Neural progenitor cell (in vitro differentiated cells): ENCODE measurements at places on chromosomes 13 and 19.

DNA sequence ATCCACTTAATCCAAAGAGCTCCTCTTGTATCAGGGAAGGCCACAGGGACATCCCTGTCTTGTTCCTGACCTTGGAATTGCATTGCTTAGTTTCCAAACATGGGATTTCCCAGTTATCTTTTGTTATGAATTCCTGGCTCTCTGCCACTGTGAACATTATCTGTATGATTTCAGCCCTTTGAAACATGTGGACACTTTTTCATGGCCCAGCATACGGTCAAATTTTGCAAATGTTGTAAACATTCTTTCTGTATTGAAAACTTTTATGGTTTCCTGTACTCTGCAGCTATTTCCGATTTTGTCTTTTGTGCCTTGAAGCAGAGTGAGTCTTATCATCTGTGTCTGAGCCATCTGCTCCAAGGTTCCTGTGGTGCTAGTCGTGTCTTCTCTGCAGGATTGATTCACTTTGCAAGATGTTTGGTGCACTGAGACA, 4.5 kb upstream of the CFAP97D2 start:
- no peak for DNase-seq
- H3K4me1 ChIP-seq = peaks cover 5% of the 10 kb centered on the region
- no peak overlapping the region for H3K27ac ChIP-seq
- no peaks in the 10 kb centered on the region for H3K36me3 ChIP-seq
- H3K27me3 ChIP-seq = no peaks in the 10 kb centered on the region
- H3K4me3 ChIP-seq = no peak overlapping the region

GRCh38 chr13:51644654-51645053, 60.4 kb downstream of the WDFY2 start:
- no peaks in the 10 kb centered on the region for H3K27me3 ChIP-seq
- no peak overlapping the region for H3K4me3 ChIP-seq
- H3K4me1 ChIP-seq = peaks cover 35% of the 10 kb centered on the region
- DNase-seq = no peak
- no peak overlapping the region for H3K27ac ChIP-seq
- H3K36me3 ChIP-seq = no peaks in the 10 kb centered on the region

DNA sequence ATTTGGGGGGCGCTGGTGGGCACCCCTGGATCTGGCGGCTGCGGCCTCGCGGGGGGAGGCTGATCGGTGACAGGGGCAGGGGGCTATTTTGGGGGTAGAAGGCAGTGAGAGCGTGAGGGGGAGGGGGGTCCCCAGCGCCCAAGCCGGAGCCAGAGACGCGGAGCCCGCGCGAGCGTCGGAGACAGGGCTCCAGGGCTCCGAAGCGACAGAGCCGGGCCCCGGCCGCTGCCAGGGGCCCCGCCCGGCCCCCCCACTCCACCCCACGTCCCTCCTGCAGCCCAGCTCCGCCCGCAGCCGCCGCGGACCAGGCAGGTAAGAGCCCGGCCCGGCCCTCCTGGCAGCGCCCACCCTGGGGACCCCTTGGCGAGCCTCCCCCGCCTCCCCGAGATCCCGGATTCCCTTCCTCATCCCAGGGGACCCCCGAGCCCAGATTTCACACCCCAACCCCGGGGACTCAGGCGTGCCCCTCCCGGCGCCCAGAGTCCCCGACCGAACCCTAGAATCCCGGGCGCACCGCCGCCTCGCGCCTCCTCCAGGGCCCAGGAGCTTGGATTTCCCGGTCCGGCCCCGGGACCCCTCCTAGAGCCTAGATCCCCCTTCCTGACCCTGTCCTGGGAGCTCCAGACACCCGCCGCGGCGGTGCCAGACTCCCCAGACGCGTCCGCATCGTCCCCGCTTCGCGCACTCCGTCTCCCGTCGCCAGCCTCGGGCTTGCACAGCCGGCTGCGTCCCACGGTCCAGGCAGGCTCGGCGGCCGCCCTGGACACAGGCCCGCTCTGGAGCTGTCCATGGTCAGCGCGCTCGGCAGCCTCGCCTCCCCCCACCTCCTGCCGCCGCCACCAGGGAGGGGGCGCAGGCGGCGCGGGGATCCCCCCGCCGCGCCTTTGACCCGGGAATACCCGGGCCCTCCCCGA, at the start of gene PPFIA3:
TSS of gene PPFIA3 (plus strand) at position 134 of the 914 bp plus-strand sequence. CDS start 8,330 bp downstream, outside the sequence.
- H3K27me3 ChIP-seq = peaks cover 56% of the 10 kb centered on the region
- no peaks in the 10 kb centered on the region for H3K36me3 ChIP-seq
- peak; percentile 93 for DNase-seq
- H3K4me1 ChIP-seq = no peaks in the 10 kb centered on the region
- H3K4me3 ChIP-seq = peak within 1 kb of the TSS; percentile 61
- no peak within 1 kb of the TSS for H3K27ac ChIP-seq

GRCh38 chr13:79191501-79191900, 214.6 kb downstream of the RBM26 start:
- no peak overlapping the region for H3K4me3 ChIP-seq
- H3K4me1 ChIP-seq = no peaks in the 10 kb centered on the region
- no peak overlapping the region for H3K27ac ChIP-seq
- H3K27me3 ChIP-seq = no peaks in the 10 kb centered on the region
- no peak for DNase-seq

GRCh38 chr13:111461445-111462149, 141.2 kb downstream of the TEX29 start:
- no peak overlapping the region for H3K4me3 ChIP-seq
- no peaks in the 10 kb centered on the region for H3K36me3 ChIP-seq
- H3K27ac ChIP-seq = no peak overlapping the region
- no peak for DNase-seq

DNA sequence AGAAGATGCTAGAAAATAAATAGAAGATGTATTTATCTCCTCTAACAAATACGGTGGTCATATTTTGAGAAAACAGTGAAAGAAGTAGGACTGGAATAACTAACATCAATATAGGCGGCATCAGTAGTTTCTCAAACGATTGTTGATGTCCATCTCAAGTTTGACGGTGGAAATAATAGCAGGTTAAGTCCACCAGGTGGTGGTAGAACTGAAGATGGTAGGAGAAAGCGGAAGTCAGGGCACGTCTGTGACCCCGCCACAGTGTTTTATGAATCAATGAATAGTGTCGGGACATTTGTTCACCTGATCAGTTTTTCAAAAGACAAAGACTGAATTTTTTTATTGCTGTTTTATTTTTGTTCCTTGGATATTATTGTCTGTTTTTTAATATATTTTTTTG, 706.4 kb upstream of the SLC10A2 start:
- no peaks in the 10 kb centered on the region for H3K36me3 ChIP-seq
- no peak overlapping the region for H3K4me3 ChIP-seq
- no peaks in the 10 kb centered on the region for H3K27me3 ChIP-seq
- no peak for DNase-seq
- no peaks in the 10 kb centered on the region for H3K4me1 ChIP-seq
- no peak overlapping the region for H3K27ac ChIP-seq

- DNase-seq = no peak
- no peaks in the 10 kb centered on the region for H3K36me3 ChIP-seq
- H3K27me3 ChIP-seq = no peaks in the 10 kb centered on the region
- no peak overlapping the region for H3K27ac ChIP-seq
- H3K4me1 ChIP-seq = peaks cover 31% of the 10 kb centered on the region
- no peak overlapping the region for H3K4me3 ChIP-seq
Measured at GRCh38 chr13:44904967-44905366, 84.3 kb downstream of the NUFIP1 start.

GRCh38 chr19:55486043-55486970, 1.3 kb downstream of the NAT14 start:
- peaks cover 39% of the 10 kb centered on the region for H3K4me1 ChIP-seq
- no peak overlapping the region for H3K27ac ChIP-seq
- peak overlapping the region; percentile 63 for H3K4me3 ChIP-seq
- H3K27me3 ChIP-seq = no peaks in the 10 kb centered on the region
- no peak for DNase-seq
- H3K36me3 ChIP-seq = no peaks in the 10 kb centered on the region

DNA sequence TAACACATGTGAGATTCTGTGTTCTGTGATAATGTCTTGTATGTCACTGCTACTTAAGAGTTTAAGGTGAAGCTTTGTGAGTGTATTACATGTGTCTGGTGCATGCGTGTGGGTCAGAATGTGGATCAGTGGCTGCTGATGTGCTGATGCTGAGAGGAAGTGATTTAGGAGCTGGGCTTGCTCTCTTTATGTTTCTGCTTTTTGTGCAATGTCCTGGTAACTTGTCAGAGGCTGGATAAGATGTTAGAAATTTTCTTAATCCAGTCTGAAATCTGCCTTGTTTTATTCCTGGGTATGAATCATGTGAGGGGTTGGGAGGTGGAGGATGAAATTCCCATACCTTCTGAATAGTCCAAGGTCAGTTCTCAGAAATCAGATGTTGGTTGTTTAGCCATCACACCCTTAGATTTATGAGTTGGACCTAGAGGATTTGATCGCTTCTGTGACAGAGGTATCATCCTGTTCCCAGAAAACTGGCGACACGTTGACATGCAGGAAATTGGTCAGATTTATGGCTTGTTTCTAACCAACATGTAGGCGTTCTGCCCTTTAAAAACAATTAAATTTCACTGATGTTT, 24.5 kb upstream of the CXCL17 start:
- H3K27me3 ChIP-seq = no peaks in the 10 kb centered on the region
- H3K36me3 ChIP-seq = no peaks in the 10 kb centered on the region
- H3K4me1 ChIP-seq = peaks cover 12% of the 10 kb centered on the region
- H3K4me3 ChIP-seq = no peak overlapping the region

- H3K4me1 ChIP-seq = peaks cover 22% of the 10 kb centered on the region
- H3K36me3 ChIP-seq = no peaks in the 10 kb centered on the region
- no peak overlapping the region for H3K4me3 ChIP-seq
- no peak for DNase-seq
- H3K27me3 ChIP-seq = no peaks in the 10 kb centered on the region
Measured at GRCh38 chr13:106382534-106382933, 152.9 kb downstream of the EFNB2 start.

GRCh38 chr13:55727683-55728082, 1413.0 kb upstream of the PRR20A start:
- no peak overlapping the region for H3K4me3 ChIP-seq
- no peak overlapping the region for H3K27ac ChIP-seq
- no peaks in the 10 kb centered on the region for H3K36me3 ChIP-seq
- H3K4me1 ChIP-seq = peaks cover 17% of the 10 kb centered on the region

DNA sequence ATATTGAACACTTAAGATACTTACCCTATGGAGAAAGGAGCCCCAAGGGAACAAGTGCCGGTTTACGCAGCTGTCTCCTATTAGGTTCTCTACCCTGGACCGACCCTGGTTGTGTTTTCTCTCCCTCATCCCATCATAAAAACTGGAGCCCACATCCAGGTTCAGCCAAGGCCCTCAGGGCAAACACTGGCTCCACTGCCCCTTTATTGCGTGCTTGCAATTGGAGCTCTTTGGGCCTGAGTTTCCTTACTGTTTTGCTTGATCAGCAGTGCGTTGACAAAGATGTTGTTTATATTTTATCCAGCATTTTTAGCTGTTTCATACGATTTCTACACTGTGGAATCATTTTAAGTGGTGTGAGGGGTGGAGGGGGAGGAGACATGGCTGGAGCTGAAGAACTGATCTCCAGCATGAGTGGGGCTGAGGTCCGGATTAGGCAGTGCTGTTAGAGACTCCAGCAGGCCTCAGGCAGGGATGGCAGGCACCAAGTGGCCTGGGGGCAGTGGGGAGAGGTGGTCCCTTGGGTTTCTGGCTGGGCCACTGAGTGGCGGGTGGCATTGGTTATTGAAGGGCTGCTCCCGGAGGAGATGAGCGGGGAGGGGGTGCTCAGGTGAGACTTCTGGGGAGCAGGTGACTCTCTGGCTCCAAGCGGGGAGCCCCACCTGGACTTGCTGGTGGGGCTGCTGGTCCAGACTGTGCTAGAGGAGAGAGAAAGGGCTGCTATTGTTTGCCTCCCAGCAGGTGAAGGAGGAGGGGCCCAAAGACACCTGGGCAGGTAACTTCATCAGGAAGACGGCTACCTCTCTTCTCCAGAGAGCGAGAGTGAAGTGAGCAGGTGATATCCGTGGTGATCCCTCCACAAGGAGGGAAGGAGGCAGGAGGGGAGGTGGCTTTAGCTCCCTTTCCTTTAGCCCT, 62.4 kb upstream of the RNF113B start:
- no peak overlapping the region for H3K4me3 ChIP-seq
- peaks cover 5% of the 10 kb centered on the region for H3K4me1 ChIP-seq
- H3K27ac ChIP-seq = no peak overlapping the region
- H3K27me3 ChIP-seq = no peaks in the 10 kb centered on the region
